Activated CD8-positive, alpha-beta memory T cell treated with anti-CD3 and anti-CD28 coated beads for 1 hour (primary cell): ENCODE measurements at places on chromosomes 12 and 14.

DNA sequence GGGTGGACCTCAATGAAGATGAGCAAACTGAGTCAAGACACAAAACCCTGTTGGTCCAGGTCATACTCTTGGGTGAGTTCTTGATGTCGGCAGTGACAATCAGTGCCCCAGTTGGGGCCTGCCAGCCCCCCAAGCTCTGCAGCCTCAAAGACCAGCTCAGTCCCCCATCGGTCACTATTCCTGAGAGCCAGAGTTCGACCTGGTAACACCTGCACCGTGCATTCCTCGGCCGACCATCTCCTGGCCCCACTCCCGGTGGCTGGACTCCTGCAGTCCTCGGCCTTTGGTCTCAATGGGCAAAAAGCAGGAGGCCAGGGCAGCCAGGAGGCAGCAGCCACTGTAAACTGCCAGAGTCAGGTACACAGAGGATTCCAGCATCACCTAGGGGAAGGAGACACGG lies 32.5 kb downstream of the DAO start:
- no peak for DNase-seq

DNA sequence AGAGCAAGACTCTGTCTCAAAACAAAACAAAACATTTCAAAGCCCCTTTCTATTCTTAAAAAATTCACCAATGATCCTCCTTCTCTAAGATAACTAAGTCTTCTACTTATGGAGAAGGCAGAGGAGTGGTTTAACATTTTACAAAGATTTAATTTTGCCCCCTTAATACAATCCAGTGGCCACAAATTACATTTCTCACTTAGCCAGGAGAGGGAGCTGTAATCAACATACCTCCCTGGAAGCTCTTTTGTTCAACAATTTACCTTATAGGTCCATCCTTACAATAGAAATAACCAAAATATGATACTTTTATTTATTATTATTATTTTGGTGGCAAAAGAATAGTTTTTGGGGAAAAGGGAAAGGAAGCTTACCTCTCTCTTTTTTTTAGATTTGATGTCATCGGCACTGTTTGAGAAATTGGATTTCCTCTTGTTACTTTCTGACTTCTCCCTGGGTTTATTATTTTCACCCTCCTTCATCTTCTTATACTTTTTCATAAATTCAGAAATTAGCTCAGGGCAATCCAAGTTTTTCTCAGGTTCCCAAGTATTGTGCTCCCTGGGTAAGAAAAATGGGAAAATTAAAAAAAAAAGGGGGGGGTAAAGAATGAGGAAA lies 28.1 kb downstream of the CBX5 start:
- DNase-seq = no peak

DNA sequence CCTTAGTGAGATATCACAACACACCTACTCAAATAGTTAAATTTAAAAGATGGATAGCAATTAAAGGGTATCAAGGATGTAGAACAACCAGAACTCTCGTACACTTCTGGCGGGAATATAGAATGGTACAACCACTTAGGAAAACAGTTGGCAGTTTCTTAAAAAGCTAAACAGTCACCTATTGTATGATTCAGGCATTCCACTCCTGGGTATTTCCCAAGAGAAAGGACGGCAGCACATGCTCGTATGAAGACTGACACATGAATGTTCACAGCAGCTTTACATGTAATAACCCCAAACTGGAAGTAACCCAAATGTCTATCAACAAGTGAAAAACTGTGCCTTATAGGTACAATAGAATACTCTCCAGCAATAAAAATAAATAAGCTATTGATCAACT lies 465.2 kb downstream of the VRK1 start:
- no peak for DNase-seq

DNA sequence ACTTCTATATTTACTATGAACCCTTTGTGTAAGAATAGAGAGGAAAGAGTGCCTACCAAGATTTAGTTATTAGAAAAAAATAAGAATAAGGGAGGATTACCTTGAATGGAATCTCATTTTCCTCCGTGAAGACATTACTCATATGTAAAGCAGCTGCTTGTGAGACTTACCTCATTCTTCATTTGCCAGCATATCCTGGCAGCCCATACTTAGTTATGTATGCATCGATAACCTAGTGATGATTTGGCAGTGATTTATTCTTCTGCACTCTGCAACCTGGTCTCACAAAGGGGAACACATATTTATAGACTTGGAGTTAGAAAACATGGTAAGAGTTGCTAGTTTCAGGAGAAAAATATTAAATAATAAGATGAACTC lies 56.8 kb downstream of the LRFN5 start:
- no peak for DNase-seq

- DNase-seq = no peak
Measured at GRCh38 chr14:59207506-59207933, 19.1 kb downstream of the DAAM1 start.

DNA sequence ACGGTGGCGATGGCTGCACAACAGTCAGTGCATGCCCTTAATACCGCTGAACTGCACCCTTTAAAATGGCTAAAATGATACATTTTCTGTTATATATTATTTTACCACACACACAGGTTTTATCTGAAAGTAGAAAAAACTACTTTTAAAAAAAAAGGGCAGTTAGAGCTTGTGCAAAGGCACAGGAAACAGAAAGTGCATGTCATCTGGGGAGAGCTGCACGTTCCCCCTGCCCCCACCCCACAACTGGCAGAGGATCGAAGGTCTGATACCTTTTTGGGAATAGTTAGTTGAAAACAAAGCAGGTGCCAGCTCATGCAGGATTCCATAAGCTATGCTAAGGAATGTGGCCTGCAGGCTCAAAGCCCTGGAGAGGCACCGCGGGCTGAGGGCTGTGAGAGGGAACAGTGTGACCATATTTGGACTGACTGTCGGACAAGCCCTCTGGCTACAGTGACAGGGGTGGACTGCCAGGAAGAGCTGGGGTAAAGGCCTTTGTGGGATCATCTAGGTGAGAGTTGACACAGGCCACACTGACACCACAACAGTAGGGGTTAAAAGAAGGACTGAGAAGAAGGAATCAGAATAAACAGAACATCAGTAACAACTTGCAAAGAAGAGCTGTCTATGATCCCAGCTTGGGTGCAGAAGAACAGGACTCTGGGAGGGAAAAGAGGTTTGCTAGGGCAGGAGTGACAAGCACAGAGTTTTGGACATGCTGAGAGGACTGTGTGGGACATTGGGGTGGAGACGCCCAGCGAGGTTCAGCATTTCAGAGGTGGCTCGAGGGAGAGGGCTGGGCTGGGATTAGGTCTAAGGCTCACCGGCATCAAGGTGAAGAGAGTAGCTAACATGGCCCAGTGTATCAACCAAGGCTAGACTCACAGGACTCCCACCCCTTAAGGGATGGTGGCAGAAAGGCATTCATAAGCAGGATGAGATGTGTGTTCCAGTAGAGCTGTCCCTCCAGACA lies 54.6 kb downstream of the ACTN1 start:
- no peak for DNase-seq

DNA sequence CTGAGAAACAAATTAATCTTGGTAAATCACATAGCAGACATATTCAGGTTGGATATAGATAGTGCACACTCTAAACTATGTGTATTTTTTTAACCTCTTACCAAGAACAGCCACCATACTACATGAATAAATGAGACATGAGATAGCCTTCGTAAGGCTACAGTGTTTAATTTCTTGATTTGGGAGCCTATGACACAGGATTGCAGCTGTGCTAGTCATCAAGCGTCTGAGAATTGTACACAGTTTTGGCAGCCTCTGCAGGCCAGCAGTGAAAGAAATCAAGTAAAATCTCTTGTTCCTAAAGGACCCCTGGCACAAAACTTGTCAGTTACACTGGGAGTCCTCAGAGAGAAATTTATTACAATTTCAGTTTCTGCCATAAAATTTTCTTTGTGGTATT lies 236.1 kb downstream of the C12orf50 start:
- no peak for DNase-seq

DNA sequence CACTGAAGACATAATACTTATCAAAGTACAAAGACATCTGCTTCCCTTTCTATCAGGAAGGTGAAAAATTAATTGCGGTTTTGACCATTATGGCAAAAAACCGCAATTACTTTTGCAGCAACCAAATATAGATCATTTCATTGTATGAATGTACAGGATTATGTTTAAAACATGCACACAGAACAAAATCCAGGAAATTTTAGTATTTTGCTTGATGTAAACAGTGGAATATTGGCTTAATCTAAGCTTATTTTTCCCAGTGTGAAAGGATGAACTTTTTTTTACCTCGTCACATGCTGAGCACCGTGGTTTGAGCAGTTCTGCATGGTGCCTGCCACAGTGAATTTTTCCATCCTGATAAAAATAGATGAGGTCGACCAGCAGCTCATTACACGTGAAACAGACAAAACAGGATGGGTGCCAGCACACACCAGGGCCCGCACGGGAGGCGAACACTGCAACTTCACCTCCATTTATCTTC lies 121.2 kb downstream of the PRICKLE1 start:
- no peak for DNase-seq

DNA sequence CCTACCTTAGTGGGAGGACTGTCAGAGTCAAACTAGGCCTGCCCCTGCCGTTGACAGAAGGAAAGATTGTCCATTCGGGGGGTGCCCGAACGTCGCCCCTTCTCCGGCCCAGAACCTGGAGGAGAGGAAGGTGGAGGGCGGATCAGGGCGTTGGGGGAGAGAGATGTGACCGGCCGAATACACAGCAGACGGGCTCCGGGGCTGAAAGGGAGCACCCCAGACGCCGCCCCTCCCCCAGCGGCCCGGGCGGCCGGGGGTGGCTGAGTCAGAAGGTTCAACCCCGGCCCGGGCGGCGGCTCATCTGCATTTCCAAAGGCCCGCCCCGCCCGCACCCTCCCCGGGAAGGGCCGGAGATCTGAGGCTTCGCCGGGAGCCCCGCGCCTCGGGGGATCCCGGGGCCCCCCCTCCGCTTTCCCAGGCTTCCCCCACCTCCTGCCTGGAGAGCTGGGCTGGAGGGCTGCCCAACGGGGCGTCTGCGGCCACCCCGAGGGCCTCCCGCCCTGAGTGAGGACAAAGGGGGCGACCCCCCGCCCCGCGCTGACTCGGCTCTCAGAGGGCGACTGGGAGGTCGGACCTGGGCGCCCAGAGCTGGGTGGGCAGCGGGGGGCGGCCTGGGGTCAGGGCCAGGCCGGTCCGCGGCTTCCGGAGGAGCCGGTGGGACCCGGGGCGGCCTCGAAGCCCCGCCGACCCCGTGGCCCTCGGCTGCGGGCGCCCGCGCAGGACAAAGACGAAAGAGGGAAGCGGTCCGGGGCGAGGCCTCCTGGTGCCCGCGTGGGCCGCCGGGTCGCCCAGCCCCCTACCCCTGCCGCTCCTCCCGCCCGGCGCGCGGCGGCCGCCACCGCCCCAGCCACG lies 3.7 kb upstream of the SETD1B start:
- DNase-seq = peak; percentile 70

- DNase-seq = no peak
Measured at GRCh38 chr12:54932038-54932437, 52.5 kb downstream of the TESPA1 start.

GRCh38 chr12:79843978-79844377 lies 90.9 kb downstream of the PPP1R12A start:
- no peak for DNase-seq

- DNase-seq = peak; percentile 25
Measured at GRCh38 chr14:106657460-106657859, 1131.1 kb downstream of the TMEM121 start.

DNA sequence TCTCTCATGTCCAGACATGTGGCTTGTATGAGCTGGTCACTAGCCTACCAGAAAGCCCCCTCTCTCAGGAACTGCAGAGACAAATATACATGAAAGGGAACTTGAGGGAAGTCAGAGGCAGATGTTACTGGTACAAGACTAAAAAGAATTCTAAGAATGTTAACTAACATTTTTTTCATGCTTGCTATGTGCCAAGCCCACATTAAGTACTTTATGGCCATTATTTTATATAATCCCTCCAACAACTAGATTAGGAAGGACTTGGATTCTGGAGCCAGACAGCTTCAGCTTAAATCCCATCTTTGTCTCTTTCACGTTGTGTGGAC lies 24.6 kb downstream of the TTC9 start:
- DNase-seq = no peak

DNA sequence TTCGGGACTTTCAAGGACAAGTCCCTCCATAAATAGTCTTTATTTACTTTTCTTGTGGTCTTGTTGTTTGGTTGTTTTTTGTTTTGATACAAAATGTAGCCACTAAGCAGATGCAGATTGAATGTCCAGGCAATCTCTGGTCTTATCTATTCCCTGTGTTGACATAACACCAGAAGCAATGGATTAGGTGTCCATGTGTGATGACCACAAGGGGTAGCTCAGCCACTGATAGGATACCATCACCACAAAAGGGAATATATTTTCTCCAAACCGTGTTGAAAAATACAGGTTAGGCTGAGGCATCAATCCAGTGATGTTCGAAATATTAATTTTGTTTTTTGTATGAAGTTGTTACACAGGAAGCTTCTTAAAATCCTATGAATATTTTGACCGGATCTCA lies 196.3 kb downstream of the EPS8 start:
- DNase-seq = no peak

DNA sequence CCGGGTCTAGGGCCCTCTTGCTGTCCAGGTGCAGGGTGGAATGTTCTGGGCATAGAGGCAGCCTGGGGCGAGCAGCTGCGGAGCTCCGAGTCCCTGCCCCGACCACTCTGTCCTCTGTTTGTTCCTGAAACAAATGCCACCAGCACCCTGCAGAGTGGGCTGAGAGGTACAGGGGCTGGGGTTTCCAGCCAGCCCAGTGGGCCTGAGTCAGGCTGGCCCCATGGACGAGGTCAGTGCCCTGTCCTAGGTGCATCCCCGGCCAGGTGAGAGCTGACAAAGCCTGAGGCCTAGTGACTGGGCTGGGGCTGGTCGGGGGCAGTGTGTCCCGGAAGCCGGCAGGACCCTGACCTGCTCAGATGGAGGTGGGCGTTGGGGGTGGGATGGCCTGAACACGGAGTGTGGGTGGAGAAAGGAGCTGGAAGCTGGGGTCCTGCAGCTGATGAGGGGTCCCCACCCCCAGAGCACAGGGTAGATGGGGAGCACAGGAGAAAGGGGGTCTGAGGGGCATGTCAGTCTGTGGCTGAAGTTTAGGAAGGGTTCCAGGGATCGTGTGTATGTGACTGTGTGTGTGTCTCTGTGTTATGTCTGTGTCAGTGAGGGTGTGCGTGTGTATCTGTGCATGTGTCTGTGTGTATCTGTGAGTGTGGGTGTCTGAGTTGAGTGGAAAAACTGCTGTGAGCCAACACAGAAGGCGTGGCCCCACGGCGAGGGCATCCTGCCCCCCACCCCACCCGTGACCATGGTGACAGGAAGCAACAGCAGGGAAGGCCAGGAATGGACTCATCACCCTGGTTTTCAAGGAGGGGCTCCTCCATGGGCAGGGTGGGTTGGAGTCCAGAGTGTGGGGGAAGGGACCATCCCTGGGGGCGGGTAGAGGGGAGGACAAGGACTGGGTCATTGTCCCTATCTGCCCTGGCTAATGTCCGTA lies 2.4 kb upstream of the CRIP1 start:
- DNase-seq = no peak
